Uterine smooth muscle cell (primary cell): ENCODE measurements at places on chromosomes 1 and 21. TPM values are rescaled to one million over a fixed set of nuclear protein-coding genes. Genes with fewer than 3 reads are reported as not detected.

GSTM1 gene
- total RNA-seq, result 0.37 and 15.3 TPM in 2 replicates

MPL gene
- not detected in 2 replicates for total RNA-seq

PAPPA2 gene
- 3.0 and 9.4 TPM in 2 replicates for total RNA-seq

DESI2 gene
- total RNA-seq, result 51.9 and 53.3 TPM in 2 replicates

PDE4DIP gene
- 136 and 222 TPM in 2 replicates for total RNA-seq

BTF3L4 gene
- 66.4 and 76.2 TPM in 2 replicates for total RNA-seq

ADGRL4 gene
- total RNA-seq, result 3.7 and 6.2 TPM in 2 replicates

CTXND2 gene
- not detected in 2 replicates for total RNA-seq

FAM89A gene
- 8.1 and 9.4 TPM in 2 replicates for total RNA-seq

SYPL2 gene
- total RNA-seq, result 0.75 and 1.3 TPM in 2 replicates

TMPRSS15 gene
- not detected in 2 replicates for total RNA-seq

CERS2 gene
- total RNA-seq, result 78.4 and 110 TPM in 2 replicates

AK4 gene
- total RNA-seq, result 24.2 and 24.6 TPM in 2 replicates

ACTRT2 gene
- total RNA-seq, result not detected in 2 replicates

SNX27 gene
- total RNA-seq, result 36.2 and 40.7 TPM in 2 replicates

WNT3A gene
- total RNA-seq, result not detected in 2 replicates

TOMM40L gene
- total RNA-seq, result 9.2 and 13.2 TPM in 2 replicates

NCSTN gene
- total RNA-seq, result 69.7 and 75.9 TPM in 2 replicates

C1orf87 gene
- not detected in 2 replicates for total RNA-seq

PIGP gene
- 2.9 and 4.1 TPM in 2 replicates for total RNA-seq

HPDL gene
- total RNA-seq, result 0.62 and 3.0 TPM in 2 replicates

HP1BP3 gene
- 289 and 375 TPM in 2 replicates for total RNA-seq

ARHGAP30 gene
- not detected in 2 replicates for total RNA-seq

GSTM5 gene
- total RNA-seq, result 1.00 and 1.5 TPM in 2 replicates

MARK1 gene
- 1.7 and 1.9 TPM in 2 replicates for total RNA-seq

C1orf185 gene
- not detected in 2 replicates for total RNA-seq

NMNAT2 gene
- total RNA-seq, result 0.50 and 1.00 TPM in 2 replicates

ATP5IF1 gene
- 124 and 156 TPM in 2 replicates for total RNA-seq

PRAMEF14 gene
- total RNA-seq, result not detected in 2 replicates
